WERI-Rb-1 (cell line): ENCODE measurements at places on chromosomes 16 and 17.

DNA sequence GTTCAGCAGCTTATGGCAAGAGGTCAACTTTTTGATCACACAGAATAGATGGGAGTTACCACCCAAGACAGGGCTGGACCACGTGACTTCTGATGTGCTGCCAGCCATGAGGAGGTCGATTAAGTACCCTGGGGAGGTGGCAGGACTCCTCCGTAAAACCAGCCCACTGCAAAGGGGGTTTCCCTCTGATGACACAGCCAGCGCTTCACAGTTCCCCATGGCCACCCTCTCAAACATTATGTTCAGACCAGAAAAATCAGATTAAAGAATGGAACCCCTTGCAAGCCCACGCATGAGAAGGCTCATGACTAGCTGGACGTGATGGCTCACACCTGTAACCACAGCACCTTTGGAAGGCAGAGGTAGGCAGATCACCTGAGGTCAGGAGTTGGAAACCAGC is 222.9 kb downstream of the CPPED1 start:
- no peak for DNase-seq

DNA sequence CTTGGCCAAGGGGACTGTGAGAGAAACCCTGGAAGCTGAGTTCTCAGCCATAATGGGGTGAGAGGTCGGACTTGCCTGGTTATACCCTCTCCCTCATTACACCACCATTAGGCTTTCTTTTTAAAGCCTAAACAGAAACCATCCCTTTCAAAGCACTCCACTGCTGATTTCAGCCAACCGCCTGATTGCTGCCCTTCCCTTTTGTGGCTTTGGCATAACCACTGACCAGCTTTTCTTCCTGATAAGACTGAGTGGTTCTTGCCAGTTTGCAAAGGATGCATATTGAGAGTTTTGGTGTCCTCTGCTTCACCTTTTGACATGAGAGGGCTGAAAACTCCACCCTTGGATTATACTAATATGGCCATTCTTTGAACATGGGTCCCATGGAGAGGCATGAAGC is 308.2 kb upstream of the GOT2 start:
- no peak for DNase-seq

DNA sequence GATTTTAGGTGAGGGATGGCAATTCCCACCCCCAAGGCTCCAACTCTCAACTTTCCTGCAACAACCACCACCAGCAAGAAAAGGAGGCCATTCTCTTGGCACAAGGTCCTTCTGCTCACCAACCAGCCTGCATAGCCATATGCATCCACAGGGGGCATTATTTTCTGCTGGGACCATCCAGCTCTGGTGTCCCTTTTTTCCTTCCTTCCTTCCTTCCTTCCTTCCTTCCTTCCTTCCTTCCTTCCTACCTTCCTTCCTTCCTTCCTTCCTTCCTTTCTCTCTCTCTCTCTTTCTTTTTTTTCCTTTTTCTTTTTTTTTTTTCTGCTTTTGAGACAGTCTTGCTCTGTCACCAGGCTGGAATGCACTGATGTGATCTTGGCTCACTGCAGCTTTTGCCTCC is 21.1 kb upstream of the COX10 start:
- DNase-seq, result peak; percentile 18

DNA sequence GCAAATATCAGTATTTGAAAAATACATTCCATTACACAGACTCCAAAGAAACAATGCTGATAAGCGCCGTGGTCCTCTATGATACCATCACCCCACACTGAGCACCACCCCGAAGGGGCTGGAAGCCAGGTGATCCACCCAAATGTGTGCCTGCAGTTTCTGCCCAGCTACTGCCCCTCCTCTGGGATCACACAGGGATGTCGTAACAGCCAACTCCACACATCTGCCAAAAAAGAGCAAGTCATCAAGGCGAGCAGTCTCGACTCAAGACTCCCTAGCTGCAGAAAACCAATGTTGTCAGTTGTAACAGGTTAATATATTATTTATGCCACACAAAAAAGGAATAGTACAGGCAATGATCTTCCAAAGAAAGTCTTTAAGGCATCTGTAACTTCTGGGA is 21.0 kb downstream of the CYB5D2 start:
- DNase-seq, result no peak

DNA sequence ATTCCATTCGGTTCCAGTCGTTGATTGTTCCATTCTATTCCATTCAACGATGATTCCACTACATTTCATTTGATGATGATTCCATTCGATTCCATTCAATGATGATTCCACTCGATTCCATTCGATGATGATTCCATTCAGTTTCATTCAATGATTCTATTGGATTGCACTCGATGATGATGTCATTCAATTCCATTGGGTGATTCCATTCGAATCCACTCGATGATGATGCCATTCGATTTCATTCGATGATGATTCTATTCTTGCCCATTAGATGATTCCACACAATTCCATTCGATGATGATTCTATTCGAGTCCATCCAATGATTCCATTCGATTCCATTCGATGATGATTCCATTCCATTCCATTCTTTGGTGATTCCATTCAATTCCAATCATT is 1283.7 kb downstream of the TP53TG3F start:
- DNase-seq, result no peak

DNA sequence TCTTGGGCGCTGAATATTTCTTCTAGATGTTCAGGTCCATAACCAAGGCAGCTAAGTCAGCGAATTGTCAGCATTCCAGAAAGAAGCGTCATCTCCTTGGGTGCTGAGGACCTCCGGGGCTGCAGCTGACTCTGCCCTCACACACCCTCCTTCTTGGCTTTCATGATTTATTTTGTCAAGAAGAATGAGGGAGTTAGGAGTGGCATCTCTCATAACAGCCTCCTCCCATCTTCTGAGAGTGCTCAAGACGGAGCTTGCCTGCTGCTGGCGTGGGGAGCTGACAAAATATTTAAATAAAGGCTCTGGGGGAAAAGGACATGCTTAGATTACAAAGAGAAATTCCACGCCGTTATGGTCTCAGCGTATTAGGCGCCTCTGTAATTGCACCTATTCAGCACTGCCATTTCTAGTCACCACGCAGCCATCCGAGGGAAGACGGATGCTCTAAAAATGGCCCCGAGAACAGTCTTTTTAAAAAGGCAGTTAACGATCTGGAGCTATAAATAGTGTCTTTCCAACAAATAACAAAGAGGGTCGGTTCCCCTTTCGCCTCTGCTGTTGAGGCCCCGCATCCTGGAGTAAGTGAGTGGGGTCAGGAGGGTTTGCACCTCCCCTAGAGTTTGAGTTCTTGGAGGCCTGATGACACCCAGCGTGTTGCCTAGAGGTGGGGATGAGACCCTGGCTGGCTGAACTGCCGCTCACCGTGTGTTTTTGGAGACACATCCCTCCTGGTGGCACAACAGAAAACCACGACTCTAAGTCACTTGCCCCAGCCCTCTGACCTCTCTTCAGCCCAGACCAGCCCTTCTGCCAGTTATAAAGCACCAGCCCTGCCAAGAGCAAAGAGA is 187.0 kb downstream of the CCDC182 start:
- DNase-seq, result no peak

DNA sequence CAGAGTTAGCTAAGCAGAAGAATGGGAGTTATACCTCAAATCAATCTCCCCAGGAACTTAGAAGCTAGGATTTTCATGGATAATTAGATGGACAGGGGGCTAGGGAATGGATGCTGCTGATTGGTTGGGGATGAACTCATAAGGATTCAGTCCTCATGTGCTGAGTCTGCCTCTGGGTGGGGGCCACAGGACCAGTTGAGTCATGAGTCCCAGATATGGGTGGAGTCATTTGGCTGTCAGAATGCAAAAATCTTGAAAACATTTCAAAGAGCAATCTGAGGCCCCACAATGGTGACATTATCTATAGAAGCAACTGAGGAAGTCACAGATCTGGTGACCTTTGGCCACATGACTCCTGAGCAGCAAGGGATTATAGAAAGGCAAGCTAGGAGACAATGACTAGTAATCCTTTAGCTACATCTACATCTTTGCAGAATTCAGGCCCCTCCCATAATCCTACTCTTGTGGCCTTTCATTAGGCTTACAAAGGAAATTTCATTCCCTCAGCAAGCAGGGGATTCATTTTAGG is 82.6 kb upstream of the CCL2 start:
- DNase-seq, result no peak

DNA sequence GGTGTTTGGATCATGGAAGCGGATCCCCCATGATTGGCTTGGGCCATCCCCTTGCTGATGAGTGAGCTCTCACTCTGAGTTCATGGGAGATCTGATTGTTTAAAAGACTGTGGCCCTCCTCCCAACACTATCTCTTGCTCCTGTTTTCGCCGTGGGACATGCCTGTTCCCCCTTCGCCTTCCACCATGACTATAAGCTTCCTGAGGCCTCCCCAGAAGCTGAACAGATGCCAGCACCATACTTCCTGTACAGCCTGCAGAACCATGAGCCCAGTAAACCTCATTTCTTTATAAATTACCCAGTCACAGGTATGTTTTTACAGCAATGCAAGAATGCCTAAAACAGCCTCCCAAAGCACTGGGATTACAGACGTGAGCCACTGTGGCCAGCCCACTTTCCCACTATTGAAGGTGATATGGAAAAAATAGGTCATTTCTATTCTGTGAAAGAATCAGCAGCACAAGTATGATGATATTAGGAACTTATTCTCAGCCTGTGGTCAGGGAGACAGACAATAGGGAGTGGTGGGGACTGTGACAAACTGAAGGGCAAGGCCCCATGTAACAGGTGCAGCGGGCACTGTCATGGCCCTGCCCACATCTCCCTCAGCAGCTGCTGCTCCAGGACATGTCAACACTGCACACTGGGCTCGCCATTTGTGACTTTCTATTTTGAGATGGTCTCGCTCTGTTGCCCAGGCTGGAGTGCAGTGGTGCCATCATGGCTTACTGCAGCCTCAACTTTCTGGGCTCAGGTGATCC is 33.7 kb upstream of the LITAF start:
- no peak for DNase-seq

DNA sequence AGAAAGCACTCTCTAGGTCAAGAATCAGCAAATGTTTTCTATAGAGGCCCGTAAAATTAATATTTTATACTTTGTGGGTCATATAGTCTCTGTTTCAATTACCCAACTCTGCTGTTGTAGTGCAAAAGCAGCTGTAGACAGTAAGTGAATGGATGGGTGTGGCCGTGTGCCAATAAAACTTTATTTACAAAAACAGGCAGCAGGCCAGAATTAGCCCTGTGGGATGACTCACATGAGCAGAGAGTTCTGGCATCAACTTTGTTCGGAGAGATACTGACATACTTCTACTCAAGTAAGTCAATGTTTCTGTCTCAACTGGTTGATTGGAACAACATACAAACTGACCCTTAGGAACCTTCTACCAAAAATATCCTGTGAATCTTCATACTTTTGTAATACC is 616.2 kb downstream of the MAF start:
- no peak for DNase-seq

GRCh38 chr17:79905832-79906231 is 66.6 kb upstream of the CBX4 start:
- DNase-seq, result no peak

- peak; percentile 82 for DNase-seq
Measured at GRCh38 chr16:3129137-3130131, 5.4 kb upstream of the ZNF213 start.
